Vagina (tissue), 2 donors: ENCODE measurements at places on chromosomes 7 and 10.

DNA sequence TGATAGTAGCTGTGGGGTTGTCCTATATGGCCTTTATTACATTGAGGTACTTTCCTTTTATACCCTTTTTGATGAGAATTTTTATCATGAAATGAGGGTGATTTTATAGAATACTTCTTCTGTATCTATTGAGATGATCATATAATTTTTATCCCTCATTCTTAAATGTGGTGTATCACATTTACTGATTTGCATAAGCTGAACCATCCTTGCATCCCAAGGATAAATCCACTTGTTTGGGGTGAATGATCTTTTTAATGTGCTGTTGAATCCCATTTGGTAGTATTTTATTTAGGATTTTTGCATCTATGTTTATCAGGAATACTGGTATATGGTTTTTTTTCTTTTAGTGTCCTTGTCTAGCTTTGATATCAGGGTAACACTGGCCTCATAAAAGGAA lies 84.5 kb upstream of the IL6 start:
- DNase-seq = no peak

- DNase-seq = no peak
Observed at GRCh38 chr7:71408271-71408670, 276.3 kb downstream of the GALNT17 start.

GRCh38 chr7:17441557-17441956 lies 143.1 kb downstream of the AHR start:
- DNase-seq = no peak

- no peak for DNase-seq
Observed at GRCh38 chr10:124342136-124342820, 76.4 kb downstream of the OAT start.

DNA sequence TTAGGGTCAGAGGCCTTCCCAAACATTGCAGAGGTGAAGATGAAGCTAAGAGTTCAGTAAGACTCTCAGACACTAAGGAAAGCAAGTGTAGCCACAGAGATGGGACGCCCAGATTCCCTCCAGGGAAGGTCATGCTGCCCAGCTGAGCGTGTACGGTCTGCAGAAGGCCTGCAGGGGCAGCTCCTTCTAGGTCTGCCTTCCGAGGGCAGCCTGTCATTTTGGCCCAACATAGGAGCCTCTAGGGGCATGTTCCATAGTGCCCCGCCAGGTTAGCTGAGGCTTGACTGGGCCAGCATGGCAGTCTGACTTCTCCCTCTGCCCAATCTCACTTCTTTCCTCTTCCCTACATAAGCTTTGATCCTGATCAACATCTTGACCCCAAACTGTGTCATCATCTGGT lies 130.7 kb downstream of the PIP4K2A start:
- no peak for DNase-seq

DNA sequence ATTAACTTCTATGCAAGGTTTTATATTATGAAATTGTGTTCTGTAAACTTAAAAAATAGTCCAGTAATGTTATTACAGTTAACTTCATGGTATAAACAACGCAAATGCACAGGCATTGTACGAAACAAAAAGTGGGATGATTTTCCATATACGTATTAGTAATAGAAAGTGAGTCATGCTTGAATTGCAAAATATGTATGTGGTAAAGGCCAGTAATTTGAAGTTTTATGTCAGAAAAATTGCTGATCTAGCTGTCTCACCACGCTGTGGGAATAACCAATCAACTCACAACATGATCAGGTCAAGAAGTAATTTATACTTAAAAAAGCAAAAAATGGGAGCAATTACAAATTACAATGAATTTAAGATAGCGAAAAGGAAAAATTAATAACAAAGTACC lies 37.0 kb upstream of the GLI3 start:
- no peak for DNase-seq

GRCh38 chr10:48976196-48976595 lies 36.6 kb upstream of the LRRC18 start:
- no peak for DNase-seq

- no peak for DNase-seq
Observed at GRCh38 chr7:79822620-79823240, 311.9 kb upstream of the GNAI1 start.

DNA sequence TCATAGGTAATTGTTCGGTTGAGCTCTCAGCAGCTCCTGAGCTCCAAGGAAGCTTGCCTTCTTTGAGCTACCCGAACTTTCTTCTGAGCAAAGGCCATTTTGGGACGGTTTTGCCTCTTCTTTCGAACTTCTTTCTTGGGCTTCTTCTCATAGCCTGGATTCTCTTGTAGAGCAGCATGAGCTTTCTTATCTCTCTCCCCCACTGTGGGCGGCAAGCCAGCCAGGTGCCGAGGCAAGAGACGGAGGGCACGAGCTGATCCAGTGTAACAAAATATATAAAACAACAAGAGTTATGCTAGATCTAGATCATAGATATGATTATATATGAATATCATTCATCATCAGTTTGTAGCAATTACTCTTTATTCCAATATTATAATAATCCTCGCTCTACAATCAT lies 16.5 kb upstream of the KNDC1 start:
- DNase-seq = no peak

DNA sequence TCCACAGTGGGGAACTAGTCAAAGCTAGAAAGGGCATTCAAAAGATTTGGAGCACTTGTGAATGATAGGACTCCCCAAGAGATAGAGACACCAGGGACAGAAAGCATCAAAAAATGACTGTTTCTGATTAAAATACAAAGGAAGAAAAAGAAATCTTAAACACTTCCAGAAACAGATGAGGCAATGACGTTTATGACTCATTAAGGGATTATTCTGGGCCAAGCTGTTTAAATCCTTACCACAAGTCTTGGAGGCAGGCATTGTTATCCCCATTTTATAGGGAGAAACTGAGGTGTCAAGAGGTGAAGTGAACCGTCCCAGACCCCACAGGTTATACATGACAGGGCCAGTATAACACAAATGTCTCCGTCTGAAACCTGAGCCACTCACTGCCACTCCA lies 68.3 kb upstream of the AMPH start:
- DNase-seq = no peak

DNA sequence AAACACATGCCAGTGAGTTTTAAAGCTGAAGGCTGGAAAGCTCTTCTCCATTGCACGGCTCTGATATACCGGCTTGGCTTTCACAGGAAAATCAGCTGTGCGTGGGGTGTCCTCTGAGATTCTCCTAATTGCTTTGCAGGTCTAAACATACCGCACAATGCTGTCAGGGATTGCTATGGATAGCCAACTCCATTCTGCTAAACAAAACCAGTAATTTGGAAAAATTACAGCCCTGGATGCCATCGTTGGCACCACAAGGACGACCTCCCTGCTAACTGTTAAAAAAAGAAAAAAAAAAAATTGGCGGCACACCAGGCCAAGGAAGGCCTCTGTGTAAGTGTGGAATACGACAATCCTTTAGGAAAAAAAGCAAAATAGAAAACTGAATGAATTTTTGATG lies 118.6 kb upstream of the ADARB2 start:
- no peak for DNase-seq

- no peak for DNase-seq
Observed at GRCh38 chr7:150404172-150404804, 25.2 kb downstream of the ZNF775 start.

- DNase-seq = no peak
Observed at GRCh38 chr10:1684991-1685390, 52.3 kb downstream of the ADARB2 start.

- DNase-seq = no peak
Observed at GRCh38 chr7:71327946-71328345, 196.0 kb downstream of the GALNT17 start.

DNA sequence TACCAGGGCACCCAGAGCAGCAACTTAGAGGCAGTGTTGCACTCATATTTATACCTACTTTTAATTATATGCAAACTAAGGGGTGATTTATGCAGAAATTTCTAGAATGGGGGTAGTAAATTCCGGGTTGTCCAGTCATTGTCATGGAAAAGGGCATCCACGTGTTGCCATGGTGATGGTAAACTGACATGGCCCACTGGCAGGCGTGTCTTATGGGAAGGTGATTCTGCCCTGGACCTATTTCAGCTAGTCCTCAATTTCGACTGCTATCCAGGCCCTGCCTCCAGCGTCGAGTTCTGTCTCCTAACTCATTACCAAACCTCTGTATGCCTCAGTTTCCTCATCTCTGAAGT lies 12.8 kb downstream of the SNX8 start:
- DNase-seq = no peak

GRCh38 chr7:128837521-128837921 lies 7.3 kb downstream of the FLNC start:
- no peak for DNase-seq

DNA sequence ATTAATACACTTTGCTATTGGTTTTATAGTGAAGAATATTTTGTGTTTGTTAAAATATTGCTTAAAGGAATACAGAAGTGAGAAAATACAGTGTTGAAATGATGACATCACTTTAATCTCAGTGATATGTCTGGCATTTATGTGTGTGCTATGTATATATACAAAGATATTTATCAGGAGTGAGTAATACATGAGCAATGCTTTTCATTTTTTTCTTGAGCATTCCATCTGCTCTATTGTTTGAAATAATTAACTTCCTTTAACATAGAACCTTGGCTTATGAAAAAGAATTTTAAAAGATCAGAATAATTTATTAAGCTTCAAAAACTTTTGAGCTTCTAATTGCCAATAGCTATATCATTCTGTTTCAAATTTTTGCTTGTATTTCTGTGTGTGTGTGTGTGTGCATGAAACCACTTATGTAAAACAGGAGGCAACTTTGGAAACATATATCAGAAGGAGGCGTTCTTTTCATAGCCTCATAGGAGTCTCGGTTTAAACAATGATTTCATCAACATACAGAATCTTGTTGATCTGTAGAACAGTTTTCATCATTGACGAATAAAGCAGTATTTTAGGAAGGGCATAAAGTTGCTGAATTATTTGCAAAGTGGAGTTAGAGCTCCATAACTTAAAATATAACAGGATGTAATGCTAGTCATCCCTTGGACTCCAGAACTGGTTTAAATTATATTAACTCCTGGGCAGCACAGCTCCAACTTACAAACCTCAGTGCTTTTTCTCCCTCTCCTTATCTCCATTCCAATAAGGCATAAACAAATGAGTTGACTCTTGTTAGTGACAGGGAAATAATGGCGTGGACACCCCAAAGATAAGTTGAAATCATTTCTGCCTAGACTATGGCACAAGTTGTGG lies 228.4 kb upstream of the DGKB start:
- no peak for DNase-seq

DNA sequence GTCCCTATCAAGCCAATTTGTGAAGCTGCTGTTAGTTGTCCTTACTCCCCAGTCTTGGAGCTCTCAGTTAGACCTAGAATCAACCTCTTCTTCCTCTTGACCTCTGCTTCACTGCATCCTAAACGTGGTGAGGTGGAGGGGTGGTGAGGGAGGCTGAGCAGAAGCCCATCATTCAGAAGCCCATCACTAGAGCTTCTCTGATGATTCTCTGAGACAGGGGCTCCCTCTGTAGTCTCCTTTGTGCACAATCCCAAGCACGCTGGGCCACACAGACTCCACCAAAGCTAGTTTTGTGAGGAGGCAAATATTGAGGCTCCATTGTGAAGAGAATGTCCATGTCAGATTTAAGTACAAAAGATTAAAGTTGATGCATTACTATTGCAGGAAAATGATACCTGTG lies 163.8 kb upstream of the PRSS1 start:
- DNase-seq = no peak

DNA sequence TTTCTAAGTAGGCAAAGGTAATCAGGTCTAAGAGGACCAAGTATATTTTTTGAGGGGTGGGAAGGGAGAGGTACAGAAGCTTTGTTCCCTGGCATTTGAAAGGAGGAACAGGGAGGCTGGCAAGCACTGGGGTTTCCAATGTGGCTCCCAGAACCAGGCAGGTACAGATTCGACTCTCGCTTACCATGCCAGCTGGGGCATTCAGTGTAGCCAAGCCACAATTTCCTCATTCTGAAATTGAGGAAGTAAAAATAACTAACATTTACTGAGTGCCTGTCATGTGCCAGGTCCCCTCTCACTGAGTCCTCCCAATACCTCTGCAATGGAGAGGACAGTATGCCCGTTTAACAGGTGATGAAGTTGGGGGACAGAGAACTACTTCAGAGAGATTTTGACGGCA lies 45.9 kb upstream of the BET1 start:
- no peak for DNase-seq

- no peak for DNase-seq
Observed at GRCh38 chr10:80529604-80530003, 8.1 kb upstream of the SH2D4B start.

DNA sequence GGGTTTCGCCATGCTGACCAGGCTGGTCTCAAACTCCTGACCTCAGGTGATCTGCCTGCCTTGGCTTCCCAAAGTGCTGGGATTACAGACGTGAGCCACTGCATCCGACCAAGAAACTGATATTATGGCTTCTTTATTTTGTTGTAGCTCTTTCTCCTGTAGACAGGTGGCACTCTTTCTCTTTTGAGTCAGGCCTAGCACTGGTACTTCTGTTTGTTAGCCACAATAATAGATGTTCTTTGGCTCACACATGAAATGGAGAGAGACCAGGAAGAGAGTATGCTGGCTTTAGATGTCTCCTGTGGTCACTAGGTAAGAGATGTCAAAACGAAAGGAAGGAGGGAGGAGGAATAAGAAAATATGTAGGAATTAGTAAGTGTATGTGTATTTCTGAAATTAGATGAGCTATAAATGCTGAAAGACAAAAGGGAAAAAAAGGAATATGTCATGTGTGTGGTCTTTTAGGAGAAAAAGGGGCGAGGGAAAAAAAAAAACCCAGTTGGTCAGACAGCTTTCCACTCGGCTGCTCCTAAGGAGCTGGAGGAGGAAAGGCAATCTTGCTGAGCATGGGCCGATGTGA lies 78.7 kb downstream of the CLEC2L start:
- no peak for DNase-seq

- no peak for DNase-seq
Observed at GRCh38 chr10:102413806-102414561, 4.6 kb downstream of the PSD start.

GRCh38 chr7:2566348-2566889 lies 7.6 kb downstream of the IQCE start:
- no peak for DNase-seq

DNA sequence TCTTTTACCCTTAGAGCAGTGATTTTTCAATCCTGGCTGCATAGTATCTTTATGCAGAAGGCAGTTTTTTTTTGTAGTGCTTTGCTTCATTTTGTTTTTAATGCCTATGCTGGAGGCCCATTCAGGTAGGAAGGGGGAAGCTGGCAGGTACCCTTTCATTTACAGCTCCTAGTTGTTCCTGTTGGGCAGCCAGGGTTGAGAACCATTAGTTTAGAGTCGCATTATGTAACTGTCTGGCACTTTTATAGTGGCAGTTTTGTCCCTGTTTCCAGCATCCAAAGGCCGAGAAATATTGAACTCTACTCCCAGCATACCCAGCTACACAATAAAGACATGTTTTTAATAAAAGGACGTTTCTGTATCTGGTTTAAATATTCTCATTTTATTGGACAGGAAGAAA lies 110.6 kb downstream of the CCDC3 start:
- DNase-seq = peak; percentile 5

GRCh38 chr7:131170440-131171271 lies 157.0 kb upstream of the MKLN1 start:
- no peak for DNase-seq

- DNase-seq = no peak
Observed at GRCh38 chr10:52210161-52210560, 103.9 kb upstream of the DKK1 start.
